ENCODE measurements at places on chromosomes 3 and 15. TPM values are rescaled to one million over a fixed set of nuclear protein-coding genes. Genes with fewer than 3 reads are reported as not detected.
A peak's percentile ranks its signal among the peaks of the same experiment; 100 is the strongest.

DNA sequence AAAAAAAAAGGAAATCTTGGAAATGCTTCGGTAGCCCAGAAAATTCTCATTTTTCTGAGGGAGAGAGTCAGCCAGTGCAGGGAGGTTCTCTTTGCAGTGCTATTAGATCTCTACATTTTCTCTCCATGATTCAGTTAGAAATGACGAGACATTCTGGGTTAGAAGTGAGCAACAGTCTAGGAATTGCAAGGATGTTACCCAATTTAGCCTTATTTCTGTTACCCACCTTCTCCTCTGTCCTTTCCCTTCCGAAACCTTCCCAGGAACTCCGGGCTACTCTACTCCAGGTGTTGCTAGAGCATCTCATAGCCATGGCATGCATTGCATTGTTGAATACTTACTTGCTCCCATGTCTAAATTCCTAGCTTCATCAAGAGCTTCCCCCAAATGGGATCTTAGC is 106.8 kb downstream of the EDEM1 start:
- no peak for DNase-seq

GRCh38 chr15:66891776-66892175 is 173.6 kb upstream of the SMAD3 start:
- DNase-seq: no peak

- DNase-seq: no peak
These were observed 336.1 kb downstream of the FOXP1 start for GRCh38 chr3:71247221-71247957.

DNA sequence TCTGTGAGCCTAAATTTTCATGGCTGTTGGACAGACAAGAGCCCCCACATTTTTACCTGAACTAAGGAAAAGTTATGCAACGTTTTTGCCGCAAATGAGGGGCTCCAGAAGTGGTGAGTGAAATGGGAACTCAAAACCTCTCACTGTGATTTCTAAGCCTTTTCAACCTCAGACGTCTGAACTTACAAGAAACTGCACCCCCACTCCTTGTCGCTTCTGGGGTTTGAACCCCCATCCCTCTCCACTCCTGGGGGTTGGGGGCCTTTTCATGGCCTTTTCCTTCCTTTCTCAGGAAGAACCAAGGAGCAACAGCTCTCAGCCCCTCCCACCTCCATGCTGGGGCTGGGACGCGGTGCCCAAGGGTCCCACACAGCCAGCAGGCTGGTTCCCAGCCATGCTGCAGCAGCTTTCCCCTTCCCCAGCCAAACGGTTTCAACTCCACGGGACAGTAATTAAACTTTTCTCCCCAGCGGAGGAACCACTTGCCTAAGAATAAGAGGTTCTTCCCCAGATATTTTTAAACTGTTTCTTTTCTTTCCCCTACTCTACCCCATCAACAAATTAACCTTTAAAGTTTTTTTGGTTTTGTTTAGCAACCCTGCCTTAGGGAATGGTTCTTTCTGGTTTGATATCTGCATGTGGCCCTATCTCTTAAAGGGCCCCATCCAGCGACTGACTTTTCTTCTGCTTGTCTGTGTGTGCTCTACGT is 387.6 kb upstream of the CBLB start:
- DNase-seq: no peak

DNA sequence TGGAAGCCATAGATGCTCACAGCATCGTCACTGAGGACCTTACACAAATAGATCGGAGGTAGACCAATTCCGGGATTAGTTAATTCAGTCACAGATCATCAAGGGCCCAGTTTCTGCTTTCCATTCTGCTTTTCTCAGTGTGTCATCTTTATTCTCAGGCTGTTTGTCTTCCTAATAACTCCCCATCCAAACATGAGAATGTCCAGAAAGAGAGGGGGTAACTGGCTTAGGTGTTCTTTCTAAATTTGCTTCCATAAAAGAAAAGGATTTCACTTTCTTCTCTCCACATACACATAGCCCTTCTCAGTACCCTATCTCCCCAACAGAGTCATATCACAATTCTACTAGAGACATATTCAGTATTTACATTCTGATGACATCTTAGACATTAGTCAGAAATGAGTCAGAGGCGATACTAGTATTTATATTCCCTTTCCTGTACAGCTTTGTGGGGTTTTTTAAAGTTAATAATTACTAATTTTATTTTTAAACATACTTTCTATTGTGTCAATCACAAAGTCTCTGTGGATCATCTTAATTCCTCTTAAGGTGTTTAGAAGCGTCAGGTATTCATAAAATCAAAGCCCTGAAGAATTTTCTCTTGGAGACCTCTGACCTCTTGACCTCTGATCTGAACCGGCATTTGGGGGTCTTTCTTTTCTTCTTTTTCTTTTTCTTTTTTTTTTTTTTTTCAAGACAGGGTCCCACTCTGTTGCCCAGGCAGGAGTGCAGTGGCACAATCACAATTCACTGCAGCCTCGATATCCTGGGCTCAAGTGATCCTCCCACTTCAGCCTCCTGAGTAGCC is 24.3 kb upstream of the IL12A start:
- no peak for DNase-seq

DNA sequence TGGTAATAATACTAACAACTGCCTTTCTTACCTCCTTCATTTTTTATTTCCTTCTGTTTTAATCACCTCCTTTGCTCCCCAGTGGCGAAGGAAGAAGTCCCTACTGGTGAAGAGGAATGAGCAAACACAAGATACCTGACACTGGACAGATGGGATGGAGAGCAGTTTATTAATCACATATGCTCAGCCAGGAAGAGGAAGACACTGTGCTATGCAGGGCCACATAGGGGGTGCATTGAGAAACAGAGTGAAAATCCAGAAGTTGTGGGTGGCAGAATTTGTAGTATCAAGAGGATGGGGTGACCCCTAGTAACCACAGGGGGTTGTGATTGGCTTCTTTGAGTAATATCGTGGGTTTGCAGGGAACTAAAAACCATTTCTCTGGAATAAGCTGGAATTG is 1041.9 kb downstream of the OTOL1 start:
- no peak for DNase-seq

- no peak for DNase-seq
These were observed 88.7 kb downstream of the ARNT2 start for GRCh38 chr15:80492874-80493273.

DNA sequence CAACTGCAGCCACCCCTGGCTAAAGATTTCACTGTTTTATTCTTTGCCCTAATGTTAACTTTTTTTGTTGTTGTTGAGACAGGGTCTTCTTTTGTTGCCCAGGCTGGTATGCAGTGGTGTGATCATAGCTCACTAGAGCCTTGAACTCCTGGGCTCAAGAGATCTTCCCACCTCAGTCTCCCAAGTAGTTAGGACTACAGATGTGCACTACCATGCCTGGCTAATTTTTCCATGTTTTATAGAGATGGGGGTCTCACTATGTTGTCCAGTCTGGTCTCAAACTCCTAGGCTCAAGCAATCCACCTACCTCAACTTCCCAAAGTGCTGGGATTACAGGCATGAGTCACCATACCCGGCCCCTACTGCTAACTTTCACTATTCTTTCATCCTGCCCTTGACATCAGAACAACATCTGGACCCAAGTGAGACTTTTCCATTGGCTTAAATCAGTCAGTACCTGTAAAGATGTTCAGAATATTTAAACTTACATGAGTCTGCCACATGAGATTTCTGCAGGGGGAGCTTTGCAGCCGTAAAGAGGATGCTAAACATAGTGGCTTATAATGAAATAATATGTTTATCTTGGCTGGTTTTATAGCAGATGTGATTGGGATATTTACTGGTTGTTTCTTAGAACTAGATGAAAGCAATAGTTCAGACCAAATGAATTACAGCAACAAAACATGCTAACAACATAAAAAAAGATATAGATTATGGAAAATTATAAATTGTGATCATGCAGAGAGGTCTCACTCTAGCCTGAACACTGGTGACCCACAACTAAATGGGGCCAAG is 73.6 kb downstream of the HMG20A start:
- DNase-seq: no peak

GRCh38 chr3:187230011-187230410 is 32.7 kb downstream of the RTP1 start:
- no peak for DNase-seq

DNA sequence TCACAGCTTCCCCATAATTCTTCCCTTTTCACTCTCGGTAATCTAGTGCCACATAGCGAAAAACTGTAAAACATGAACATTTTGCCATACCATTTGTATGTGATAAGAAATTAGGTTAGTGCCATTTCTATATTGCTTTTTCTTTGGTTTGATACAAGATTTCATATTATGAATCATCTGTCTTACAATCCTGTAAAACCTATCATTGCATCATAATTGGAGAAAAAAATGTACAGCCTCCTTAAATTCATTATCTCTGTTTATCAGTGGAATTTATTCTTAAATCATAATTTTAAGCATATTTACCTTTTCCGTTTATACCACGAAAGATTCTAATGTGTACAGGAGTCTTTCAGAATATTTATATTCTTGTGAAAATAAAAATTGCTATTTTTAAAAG is 23.8 kb downstream of the SEC62 start:
- DNase-seq: no peak

DNA sequence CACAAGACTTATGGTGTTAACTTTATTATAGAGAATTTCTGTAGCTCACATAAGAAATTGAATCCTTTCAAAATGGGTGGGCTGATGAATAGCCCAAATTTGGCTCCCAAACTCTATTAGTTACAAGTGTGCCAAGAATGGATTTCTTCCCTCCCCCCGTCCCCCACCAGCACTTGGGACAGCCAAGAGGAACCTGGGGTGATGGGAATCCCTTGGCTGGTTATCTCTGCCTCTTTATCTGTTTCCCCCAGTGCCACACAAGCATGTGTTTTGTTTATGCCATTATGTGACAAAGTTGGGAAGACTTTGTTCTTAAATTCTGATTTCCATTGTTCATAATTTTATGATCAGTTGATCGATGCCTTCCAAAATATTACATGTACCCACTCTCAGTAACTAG is 28.3 kb downstream of the CMSS1 start:
- no peak for DNase-seq

GRCh38 chr15:94671858-94672532 is 440.6 kb downstream of the MCTP2 start:
- no peak for DNase-seq

- no peak for DNase-seq
These were observed 382.5 kb upstream of the CBLB start for GRCh38 chr3:106251160-106251892.

GRCh38 chr3:62421207-62421606 is 47.9 kb upstream of the FEZF2 start:
- DNase-seq: no peak

DNA sequence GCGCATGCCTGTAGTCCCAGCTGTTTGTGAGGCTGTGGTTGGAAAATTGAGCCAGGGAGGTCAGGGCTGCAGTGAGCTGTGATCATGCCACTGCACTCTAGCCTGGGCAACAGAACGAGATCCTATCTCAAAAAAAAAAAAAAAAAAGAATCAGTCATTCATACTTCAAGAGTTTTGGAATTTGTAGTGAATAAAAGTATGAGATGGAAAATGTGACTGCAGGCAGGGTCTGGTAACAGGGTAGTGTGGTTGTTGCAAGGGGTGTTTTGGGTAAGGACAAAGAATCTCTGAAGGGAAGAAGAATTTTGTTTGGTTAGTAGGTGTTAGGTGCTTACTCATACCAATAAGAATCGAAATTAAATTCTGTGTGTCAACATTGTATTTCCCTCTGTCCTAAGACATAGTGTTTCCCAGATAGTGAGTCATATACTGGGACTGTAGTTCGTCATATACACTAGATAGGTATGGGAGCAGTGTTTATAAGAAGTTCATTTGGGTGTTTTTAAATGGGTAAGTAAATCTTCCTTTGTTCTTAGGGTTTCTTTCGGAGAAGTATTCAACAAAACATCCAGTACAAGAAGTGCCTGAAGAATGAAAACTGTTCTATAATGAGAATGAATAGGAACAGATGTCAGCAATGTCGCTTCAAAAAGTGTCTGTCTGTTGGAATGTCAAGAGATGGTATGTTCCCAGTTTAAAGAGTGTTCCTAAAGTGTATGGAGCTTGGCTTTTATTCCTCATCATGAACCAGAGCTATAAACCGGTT is 14.2 kb downstream of the NR1D2 start:
- DNase-seq: peak; percentile 62

- DNase-seq: no peak
These were observed 10.1 kb downstream of the UACA start for GRCh38 chr15:70753101-70753829.

GRCh38 chr3:14946236-14946635 is 1.1 kb upstream of the NR2C2 start:
- no peak for DNase-seq

DNA sequence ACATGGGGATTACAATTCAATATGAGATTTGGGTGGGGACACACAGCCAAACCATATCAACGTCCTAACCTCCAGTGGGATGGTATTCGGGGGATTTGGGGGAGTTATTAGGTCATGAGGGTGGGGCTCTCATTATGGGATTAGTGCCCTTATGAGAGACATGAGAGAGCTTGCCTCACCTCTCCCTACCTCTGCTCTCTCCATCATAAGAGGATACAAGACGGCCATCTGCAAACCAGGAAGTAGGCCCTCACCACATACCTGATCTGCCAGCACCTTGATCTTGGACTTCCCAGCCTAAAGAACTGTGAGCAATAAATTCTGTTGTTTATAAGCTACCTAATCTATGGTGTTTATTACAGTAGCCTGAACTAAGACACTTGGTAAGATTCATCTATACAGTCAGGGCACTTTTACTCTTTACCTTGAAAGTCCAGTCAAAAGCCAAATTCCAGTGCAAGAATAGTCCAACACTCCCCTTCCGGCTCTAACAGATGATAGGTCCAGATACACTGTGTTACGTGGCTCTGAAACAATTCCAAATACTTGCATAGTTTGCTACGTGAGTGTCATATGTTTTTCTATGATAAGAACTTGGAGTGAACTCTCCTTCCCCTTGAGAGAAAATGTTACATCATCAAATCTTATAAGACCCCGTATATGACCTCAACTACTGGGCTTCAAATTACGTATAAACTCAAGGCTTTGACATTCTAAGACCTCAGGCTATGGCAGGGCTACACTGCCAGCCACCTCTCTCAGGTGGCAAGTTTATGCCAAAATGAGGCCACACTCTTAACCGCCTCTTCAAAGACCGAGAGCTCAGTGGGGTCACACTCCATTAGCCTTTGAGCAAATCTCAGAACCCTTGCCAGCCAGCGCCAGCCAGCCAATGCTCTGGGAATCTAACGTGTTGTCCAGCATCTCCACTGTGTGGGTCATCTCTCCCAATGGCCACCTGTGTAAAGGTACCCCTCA is 129.9 kb downstream of the XXYLT1 start:
- no peak for DNase-seq

The RETNLB gene
- not detected for total RNA-seq

The ELP6 gene
- 39.1 TPM for total RNA-seq

The FGD5 gene
- not detected for total RNA-seq

The PPARG gene
- total RNA-seq: 1.3 TPM

The AQR gene
- 23.2 TPM for total RNA-seq

The TTC23 gene
- total RNA-seq: 31.9 TPM

The GP9 gene
- total RNA-seq: not detected

The FMN1 gene
- 2.3 TPM for total RNA-seq

The KLHL40 gene
- not detected for total RNA-seq

The FRMD5 gene
- total RNA-seq: 10.5 TPM

The IGDCC3 gene
- total RNA-seq: not detected

The TTC21A gene
- not detected for total RNA-seq
